BJ (cell line): ENCODE measurements at places on chromosomes 3 and 15. TPM values are rescaled to one million over a fixed set of nuclear protein-coding genes. Genes with fewer than 3 reads are reported as not detected.

ANKUB1 gene
- not detected in 2 replicates for polyA plus RNA-seq

CIB2 gene
- polyA plus RNA-seq, result 4.5 and 7.4 TPM in 2 replicates

CHRM5 gene
- polyA plus RNA-seq, result 0.04 and 0.09 TPM in 2 replicates

EFCAB12 gene
- 0.02 and 0.05 TPM in 2 replicates for polyA plus RNA-seq

ISLR2 gene
- polyA plus RNA-seq, result 0.02 TPM in 2 replicates

DNA sequence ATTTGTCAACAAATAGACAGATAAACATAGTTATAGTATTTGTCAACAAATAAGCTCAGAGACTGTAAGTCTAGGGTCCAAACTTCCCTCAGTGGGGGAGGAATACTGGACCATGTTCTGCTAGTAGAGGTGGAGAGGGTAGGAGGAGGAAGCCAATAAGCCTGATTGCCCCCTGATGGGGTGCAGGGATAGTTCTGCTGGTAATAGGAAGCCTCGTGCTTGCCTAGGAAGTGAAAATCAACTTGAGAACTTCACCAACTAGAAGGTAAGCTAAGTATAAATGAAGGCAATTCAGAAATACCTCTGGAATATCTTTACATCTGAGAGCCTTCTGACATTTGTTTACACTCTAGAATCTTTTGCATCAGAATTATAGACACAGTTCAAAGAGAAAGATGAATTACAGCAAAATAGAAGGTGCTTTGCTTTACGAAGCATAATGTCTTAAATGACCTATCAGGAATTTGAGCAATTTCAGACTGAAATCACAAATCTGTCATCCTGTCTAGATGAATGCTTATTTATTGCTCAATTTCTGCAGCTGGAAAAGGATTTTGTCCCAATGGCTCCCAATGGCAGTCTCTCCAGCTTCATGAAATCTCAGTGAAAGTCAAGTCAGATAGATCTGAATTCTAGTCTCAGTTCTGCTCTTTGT is 225.6 kb upstream of the TBC1D5 start:
- no peak for DNase-seq

DNA sequence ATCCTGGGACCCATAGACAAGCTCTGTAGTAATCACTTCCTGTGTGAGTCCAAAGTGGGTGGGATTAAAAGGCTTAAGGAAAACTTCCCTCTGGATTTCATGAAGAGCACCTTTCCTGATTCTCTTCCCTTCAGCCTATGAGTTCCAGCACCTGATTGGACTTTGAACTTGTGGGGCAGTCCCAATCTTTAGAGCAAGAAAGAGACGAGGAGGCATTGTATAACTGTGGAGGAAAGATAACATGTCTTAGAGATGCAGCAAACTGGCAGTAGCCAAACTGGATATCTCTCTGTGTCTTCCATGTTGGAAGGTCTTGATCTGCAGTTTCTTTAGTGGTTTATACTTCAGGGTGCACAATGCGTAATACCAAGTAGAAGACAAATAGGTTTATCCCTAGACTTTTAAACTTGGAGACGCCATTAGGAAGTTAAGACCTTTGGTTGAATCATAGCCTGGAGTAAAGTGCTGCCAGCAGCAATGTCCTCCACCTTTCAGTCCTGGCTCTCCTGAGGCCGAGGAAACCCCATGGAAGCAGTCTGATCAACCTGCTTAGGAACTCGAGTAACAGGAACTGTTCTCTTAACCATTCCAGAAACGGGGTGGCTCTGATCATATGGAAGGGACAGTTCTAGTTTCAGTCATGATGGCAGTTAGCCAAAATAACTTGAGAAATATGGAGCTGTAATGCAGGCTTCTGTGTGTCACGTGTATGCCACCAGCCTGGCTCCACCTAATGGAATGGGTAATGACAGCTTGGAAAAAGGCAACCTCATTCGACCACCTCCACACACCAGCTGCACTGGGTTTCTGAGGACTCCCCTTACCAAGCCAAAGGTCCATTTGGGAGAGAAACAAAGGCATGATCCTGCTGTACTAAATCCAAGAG is 4.7 kb downstream of the EIF1B start:
- no peak for DNase-seq

DNA sequence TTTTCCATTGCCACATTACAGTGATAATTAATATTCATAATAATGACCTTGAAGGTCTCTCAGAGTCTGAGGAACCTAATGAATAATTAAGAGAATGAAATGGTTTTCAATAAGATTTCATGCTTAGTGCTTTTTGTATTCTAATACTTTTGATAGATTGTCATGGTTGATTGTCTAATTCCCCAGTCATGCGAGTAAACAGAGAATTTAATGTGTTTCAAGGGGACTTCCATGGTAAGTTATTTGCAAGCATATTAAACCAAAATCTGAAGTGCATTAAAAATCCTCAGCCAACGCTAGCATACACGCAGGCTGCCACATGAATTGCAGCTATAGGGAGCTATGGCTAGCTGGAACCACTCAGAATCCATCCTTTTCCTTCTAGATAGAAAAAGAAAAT is 18.9 kb upstream of the ANO10 start:
- DNase-seq, result no peak

- DNase-seq, result no peak
Observed at GRCh38 chr15:44706946-44707636, 4.0 kb downstream of the PATL2 start.

DNA sequence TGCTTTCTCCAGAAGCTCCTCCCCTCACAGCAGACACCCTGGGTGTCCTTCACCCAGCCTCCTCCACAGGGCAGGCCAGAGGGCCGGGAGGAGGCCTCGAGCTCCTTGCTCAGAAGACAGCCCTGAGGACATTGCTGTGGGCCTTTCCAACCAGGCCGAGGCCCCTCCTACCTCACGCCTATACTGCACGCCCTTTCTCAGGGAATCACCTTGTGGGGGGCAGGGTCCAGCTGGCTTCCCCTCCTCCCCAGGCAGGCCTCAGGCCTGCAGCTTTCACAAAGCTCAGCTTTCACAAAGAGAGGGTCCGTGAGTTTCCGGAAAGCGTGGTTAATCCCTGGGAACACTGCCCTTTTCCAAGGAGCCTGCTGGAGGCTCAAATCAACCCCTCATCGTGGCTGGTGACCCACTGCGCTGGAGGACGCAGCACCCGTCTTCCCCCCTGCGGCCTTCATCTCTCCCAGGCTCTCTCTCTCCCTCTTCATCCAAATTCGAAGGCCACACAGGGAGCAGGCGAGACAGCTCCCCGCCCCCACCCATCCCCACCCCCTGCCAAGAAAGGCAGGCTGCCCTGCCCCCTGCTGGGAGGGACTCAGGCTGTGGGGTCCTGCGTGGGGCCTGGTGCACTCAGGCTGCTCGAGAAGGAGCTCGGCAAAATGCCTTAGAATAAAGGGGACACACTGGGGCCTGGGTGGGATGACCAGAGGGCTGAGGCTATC is 79.4 kb downstream of the OCA2 start:
- DNase-seq, result no peak

- DNase-seq, result no peak
Observed at GRCh38 chr3:62923066-62923465, 47.9 kb upstream of the CADPS start.

DNA sequence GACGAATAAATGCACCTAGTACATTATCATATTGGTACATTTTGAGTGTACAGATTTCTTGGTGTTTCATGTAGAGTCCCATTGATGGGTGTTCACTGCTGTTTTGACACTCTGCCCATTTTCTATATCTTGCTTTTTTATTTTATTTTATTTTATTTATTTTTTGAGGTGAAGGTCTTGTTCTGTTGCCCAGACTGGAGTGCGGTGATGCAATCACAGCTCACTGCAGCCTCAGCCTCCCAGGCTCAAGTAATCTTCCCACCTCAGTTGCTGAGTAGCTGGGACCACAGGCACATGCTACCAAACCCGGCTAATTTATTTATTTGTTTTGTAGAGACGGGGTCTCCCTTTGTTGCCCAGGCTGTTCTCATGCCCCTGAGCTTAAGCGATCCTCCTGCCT is 44.2 kb downstream of the DNAJC13 start:
- no peak for DNase-seq

GRCh38 chr15:93974804-93975481 is 256.4 kb upstream of the MCTP2 start:
- DNase-seq, result no peak

- DNase-seq, result no peak
Observed at GRCh38 chr3:170815340-170815739, 54.7 kb downstream of the RPL22L1 start.

DNA sequence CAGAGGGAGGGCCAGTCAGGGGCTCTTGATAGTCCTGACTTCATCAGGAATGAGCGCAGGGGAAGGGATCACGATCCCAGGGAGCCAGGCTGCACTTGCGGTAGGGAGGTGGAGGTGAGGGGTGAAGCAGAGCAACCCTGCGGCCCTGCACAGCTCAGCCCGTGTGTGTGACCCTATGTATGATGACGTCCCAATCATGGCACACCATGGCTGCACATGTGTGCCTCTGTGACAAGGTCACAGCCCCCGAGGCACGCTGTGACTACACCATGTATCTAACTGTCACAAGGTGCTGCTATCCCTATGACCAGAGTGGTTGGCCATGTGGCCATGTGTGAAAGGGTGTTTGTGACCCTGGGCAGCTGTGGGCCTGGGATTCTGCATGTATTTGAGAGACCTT is 13.3 kb upstream of the ALAS1 start:
- no peak for DNase-seq

- no peak for DNase-seq
Observed at GRCh38 chr3:171904829-171905228, 61.7 kb downstream of the TMEM212 start.

- DNase-seq, result no peak
Observed at GRCh38 chr15:98126326-98127085, 166.0 kb downstream of the ARRDC4 start.

DNA sequence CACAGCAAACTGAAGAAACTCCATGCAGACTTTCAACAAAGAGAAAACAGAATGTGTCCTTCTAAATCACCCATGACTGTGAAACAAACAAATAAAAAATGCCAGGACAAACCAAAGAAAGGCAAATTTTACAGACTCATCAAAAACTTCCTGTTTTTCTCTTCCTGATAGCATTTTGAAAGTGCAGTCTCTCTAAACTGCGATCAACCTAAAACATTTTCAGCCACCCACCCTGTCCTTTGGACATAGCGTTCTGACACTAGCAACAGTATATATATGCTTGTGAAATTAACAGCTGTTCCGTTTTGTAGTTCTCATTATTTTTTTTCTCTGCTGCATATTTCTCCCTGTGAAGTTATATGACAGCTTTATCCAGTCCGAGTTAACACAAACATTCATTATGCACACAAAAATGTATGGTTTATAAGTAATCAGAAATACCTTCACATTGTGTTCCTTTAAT is 151.7 kb downstream of the FBN1 start:
- DNase-seq, result no peak

- no peak for DNase-seq
Observed at GRCh38 chr3:72657666-72658065, 190.6 kb downstream of the SHQ1 start.

DNA sequence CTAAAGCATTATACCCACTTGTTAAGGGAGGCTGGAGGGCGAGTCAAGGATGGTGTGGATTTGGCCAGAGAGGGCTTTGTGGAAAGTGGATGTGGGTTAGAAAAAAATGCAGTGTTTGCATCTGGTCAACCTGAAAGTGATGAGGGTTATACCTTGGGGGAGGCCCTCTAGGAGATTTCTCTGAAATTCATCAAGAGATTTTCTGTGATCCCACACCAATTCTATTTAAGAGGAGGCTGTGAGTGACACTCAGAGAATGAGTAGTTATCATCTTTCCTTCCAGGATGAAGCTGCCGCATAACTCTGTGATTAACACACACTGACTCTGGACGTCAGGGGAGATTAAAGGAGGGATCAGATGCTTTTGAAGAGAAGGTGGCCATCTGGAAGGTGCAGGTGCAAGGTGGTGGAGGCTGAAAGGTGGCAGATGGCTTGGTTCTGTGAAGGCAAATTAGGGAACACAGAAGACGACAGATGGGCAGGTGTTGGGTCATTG is 54.8 kb downstream of the ANAPC13 start:
- DNase-seq, result no peak

GRCh38 chr3:131328721-131329120 is 52.9 kb upstream of the NUDT16 start:
- DNase-seq, result no peak

DNA sequence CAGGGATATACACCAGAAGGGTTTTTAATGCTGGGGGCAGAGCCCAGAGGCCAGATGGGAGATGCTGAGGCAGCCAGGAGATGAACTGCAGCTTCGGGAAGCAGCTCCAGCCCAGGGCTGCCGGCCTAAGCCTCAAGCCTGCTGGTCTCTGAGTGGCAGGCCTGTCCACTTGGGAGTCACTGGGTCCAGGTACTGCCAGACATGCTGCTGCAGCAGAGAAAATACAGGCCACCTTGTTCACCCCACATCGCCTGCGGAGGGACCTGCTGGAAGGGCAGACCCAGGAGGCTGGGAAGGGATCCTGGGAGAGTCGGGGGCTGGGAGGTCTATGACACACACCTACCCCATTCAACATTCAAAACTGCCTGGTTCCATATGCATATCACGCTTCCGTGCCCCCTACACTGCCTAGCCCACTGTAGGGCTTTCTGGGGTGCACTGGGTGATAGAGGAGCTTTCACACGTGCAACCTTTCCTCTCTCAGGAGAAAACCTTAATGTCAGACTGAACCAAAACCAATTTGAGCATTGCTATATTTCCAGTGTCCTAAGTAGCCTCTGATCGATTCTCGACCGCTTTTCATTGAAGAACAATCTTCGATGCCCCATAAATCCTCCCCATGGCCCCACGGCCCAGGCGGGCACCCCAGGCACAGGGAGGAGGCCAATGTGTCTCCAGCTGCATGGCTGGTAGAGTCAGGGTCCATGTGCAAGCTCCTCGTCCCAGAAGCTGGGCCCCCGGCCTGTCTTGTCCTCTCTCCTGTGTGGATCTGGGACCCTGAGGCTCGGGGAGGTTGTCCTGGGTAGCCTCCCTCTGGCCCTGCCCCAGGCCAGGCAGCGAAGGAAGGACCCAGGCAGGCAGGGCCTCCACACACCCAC is 147.4 kb downstream of the ATP10A start:
- DNase-seq, result no peak

DNA sequence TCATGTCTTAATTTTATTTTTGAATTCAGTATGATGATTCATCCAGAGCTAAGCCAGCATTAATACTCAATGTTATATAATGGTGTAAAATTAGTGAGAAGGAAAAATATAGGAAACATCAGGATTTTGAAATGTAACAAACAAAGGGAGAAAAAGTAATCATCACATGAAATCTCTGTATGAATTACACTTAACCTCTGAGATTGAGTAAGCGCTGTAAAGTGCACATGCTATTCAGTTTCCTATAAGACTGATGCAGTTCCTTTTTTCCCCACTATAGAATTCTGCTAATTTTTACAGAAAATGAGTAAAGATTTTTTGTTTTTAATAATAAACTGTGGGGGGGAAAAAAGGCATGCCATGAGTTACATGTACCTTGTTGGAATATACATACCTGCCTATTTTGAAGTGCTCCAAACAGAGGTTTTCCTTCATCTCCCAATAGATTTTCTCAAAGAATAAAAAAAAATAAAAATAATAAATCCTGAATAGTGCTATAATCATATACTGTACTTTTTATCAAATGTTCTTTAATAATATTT is 64.0 kb upstream of the TTBK2 start:
- DNase-seq, result no peak
